RPMI8226 (cell line): ENCODE measurements at places on chromosomes 11 and 22.

GRCh38 chr11:35363854-35364780 lies 55.2 kb downstream of the SLC1A2 start:
- DNase-seq: no peak

- no peak for DNase-seq
Observed at GRCh38 chr11:66310324-66310723, 6.5 kb downstream of the CD248 start.

DNA sequence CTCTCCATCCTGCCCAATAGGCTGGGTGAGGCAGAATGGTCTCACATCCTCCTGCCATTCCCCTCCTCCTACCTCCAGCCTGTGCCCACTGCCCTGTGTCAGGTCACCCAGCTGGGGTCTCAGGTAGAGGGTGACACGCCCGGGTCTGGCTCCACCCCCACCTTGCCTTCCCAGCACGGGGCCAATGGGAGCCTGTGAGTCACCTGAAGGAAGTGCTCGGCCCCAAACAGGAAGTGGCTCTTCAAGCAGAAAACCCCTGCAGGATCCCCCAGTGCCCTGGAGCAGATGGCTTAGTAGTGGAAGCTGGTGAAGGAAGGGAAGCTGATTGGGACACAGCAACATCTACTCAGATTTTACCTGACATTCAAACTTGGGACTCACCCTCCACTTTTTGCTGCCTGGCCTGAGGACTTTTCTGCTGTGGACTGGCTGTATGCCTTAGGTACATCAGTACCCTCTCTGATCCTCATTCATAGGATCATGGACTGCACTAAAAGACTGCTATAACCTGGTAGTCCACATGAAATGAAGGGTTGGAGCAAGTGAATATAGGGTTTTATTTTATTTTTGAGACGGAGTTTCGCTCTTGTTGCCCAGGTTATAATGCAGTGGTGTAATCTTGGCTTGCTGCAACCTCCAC lies 33.4 kb downstream of the GDPD5 start:
- peak; percentile 31 for DNase-seq

- DNase-seq: no peak
Observed at GRCh38 chr11:116225236-116225635, 547.6 kb downstream of the BUD13 start.

- no peak for DNase-seq
Observed at GRCh38 chr11:8062781-8063257, 18.2 kb upstream of the TUB start.

- DNase-seq: peak; percentile 42
Observed at GRCh38 chr11:33160136-33160535, 1.1 kb downstream of the CSTF3 start.

GRCh38 chr22:28398355-28398754 lies 281.3 kb downstream of the TTC28 start:
- DNase-seq: no peak

GRCh38 chr11:95082576-95083001 lies 7.1 kb upstream of the ENDOD1 start:
- DNase-seq: no peak

- no peak for DNase-seq
Observed at GRCh38 chr11:13288375-13289029, 10.9 kb downstream of the BMAL1 start.

GRCh38 chr11:134275534-134276395 lies at the start of gene GLB1L3:
Gene GLB1L3 (plus strand): TSS chr11:134276379. CDS start chr11:134276741, 362 bp downstream.
- peak; percentile 9 for DNase-seq

DNA sequence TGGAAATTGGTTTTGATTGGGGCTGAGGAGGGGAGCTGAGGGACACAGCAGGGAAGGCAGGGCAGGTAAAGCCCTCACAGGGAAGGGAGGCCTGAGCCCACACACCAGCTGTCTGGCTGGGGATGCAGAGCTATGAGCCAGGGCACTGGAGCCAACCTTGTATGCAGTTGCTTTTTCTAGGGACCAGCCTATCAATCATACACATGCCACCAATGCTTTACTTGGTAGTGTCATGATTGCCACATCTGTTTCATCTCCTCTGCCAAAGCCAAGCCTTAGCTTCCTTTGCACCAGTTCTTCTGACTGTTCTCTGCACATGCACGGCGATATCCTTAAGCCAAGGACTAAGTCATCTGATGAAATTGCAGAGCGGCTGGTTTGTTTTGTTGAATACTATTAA lies 207.1 kb upstream of the PLET1 start:
- no peak for DNase-seq

GRCh38 chr11:65787649-65788622 lies 1.1 kb downstream of the OVOL1 start:
- peak; percentile 36 for DNase-seq

GRCh38 chr11:110069158-110069737 lies 23.9 kb upstream of the ZC3H12C start:
- DNase-seq: no peak

GRCh38 chr11:65317025-65317786 lies 2.5 kb downstream of the CDC42EP2 start:
- DNase-seq: no peak

DNA sequence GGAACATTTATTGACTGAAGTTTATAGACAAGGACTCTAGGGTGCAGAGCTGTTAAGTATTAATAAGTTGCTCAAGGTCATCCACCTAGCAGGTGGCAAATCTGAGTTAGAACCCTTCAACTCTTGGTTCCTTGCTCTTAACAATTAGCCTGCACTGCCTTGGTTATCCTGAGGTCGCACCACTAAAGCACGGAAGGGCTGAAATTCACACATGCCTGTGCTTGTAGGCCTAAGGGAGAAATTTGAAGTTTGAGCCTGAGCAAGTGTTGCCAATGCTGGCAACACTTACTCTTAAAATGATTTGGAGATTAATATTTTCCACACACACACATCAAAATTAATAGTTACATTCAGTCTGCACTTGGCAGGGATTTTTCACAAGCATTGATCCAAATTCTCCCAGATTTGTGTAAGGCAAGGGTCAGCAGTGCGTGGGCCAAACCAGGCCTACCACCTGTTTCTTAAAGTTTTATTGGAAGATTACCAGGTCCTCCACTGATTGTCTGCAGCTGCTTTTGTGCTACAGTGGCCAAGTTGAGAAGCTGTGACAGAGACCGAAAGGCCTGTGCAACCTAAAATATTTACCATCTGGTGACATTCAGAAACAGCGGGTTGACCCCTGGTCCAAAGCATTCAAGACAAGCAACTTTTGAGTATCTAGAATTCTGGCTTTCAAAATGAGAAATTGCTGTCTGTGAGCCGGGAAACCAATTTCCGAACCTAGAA lies 16.3 kb downstream of the APOL5 start:
- DNase-seq: no peak

DNA sequence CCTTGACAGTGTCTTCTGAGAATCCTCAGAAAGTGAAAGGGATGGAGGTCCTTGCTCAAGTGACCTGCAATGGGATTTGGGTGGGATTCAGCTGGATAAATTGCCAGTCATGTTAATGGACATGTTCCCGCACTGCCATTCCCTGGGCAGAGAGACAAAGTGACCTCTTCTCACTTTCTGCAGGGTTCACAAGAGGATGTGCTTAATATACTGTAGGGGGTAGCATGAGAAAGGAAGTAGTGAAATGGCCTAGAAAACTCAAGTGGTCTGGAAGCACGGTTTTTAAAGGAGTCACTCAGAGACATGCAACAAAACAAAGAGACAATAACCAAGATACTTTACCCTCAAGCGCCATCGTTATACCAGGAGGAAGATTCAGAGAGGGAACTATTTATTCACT lies 70.2 kb downstream of the NELL1 start:
- DNase-seq: no peak
